Activated naive CD8-positive, alpha-beta T cell treated with anti-CD3 and anti-CD28 coated beads, Interleukin-2, amount 50 U/mL, for 24 hours (primary cell): ENCODE measurements at places on chromosomes 7 and 10.

- no peak for DNase-seq
Measured at GRCh38 chr7:135879233-135879632, 97.9 kb downstream of the MTPN start.

GRCh38 chr10:87658858-87659555 is 671 bp upstream of the PAPSS2 start:
- no peak for DNase-seq

DNA sequence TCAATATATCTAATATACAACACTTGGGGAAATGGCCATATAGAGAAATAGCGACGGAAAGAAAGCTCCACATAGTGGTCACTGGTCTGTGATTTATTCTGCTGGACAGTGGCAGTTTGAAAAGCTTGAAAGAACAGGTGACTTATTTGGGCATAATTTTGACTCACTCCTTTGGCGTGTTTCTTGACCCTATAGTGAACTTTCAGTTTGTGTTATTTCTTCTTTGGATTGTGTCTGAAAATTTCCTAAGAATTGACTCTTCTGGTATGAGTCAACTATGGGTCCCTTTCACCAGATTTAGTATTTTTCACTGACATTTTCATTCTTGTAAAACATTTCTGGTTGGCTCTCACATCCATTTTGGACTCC is 25.8 kb upstream of the IMMP2L start:
- no peak for DNase-seq

GRCh38 chr7:3415861-3416312 is 114.8 kb downstream of the SDK1 start:
- DNase-seq = no peak

DNA sequence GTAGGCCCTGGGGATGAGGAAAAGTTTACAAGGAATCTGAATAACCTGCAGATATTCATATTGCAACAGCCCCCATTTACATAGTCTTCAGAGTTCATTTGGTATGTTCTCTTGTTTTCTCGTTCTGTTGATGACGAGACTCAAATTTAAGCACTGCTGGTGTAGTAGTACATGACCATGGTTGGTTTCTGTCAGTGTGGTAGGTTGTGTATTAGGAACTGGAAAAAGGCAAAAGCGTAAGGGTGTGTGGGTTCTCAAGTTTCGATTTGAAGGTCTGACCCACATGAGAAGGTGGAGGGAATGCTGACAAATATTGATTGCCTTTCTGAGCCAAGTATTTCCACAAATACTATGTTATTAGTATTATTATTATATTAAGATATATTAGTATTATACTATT is 151.7 kb downstream of the AUTS2 start:
- no peak for DNase-seq

DNA sequence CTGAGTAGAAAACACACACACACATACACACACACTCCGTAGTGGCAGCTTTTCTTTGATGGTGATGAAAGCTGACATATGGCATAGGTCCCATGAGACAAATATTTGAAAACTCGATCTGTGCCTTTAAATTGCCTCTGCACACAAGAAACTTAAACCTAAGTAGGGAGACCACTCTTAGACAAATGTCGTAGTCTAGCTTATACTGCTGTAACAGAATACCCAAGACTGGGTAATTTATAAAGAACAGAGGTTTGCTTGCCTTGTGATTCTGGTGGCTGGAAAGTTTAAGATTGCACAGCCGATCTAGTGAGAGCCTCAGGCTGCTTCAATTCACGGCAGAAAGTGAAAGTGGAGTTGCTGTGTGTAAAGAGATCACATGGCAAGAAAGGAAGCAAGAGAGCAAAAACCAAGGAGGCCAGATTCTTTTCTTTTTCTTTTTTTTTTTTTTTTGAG is 489.4 kb upstream of the SORCS1 start:
- no peak for DNase-seq

GRCh38 chr7:19999681-20000080 is 217.5 kb downstream of the MACC1 start:
- no peak for DNase-seq

DNA sequence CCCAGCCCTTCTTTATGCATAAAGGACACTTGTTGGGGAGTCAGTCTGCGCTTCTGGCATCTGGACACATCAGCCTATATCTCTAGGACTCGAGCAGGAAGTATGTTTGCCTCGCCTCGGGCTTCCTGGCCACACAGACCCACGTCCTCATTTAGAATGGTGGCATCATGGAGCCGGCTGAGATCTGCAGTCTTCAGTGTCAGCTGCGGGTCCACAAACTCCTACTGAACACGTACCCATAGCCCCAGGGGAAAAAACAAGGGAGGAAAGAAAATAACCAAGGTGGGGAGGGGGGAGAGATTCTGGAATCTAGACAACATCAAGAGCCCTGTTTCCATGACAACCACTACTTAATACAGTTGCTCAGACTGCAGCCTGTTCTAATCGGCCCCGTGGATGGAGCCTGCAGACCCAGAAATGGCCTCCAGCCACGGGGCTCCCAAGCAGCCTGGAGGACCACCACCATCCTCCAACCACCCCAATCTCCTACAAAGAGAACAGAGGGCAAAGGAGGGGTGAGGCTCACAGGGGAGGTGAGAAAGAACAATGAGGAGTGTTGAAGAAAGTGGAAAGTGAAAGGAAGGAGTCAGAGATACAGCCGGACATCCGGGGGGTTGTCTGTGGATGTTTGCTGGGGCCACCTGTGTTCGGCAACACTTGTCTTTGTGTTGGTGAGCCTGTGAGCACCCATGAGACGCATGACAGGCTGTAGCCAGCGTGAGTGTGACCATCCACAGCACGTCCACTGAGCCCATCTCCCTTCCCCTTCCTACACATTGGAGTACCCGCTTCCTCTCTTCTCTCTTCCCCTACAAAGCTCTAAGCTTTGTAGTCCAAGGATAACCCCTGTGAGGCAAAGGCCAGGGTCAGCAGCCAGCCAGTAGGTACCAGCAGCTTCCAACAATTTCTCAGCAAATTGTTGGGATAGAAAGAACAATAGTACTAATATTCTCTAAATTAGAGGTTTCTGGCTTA is 141.0 kb downstream of the PLXNA4 start:
- DNase-seq = no peak
